ENCODE measurements at places on chromosomes 1 and 21.

GRCh38 chr1:5576011-5576672 is 416.1 kb downstream of the NPHP4 start:
- no peak for DNase-seq

DNA sequence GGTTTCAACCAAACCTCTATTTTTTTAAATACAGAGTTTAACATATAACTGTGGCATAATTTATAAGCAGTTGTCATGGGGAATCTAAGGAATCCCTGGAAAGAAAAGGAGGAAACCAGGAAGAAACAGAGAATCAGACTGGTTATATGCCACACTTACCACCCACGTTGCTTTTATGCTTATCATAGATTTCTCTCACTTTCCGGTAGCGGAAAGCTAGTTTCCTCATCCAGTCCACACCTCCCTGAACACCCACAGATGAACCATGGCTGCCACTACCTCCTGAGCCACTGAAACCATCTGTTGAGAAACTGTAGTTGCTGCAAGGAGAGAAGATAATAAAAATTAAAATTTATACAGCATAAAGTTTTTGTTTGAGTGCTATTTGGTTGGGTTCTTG is 33.5 kb downstream of the XKR8 start:
- DNase-seq = no peak

- DNase-seq = no peak
These were observed 106.4 kb upstream of the MARK1 start for GRCh38 chr1:220421508-220421907.

DNA sequence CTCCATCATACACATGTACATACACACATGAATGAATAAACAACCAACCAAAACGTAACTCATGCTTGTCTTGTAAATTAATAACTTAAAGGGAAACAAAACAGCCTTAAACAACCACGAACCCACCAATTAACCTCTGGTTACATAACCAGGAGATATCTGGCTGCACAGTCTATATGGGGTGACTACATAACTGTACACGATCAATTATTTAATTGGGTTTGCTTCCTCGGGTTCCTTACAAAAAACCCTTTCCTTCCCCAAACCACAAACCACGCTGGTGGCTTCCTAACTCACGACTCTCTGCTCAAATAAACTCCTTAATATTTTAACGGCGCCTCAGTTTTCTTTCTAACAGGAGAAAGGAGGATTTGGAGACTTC is 744 bp downstream of the ZNF670 start:
- no peak for DNase-seq

DNA sequence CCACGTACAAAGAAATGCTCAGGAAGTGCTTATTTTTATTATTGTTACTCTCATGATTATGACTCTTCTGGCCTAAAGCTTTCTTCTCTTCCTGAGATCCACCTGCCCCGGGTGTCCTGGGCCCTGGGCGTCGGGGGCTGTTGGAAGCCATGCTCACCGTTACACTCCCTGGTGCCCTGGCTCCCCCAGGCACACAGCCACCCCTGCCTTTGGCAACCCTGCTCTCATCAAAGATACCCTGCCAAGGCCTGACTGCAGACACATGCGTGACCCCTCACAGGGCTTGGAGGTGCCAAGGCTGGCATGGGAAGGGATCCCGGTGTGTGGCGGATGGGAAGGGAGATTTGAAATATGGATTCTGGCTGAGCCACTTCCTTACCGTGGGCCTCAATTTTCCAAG is 3.3 kb upstream of the KISS1 start:
- DNase-seq = no peak

- no peak for DNase-seq
These were observed 102.7 kb upstream of the DPH5 start for GRCh38 chr1:101128211-101128727.

- DNase-seq = no peak
These were observed 1.3 kb downstream of the TMEM167B start for GRCh38 chr1:109091839-109092193.

GRCh38 chr1:109412551-109412950 is 13.7 kb downstream of the PSMA5 start:
- no peak for DNase-seq

GRCh38 chr1:160711602-160712311 is at the start of gene CD48:
Gene CD48 (minus strand): TSS chr1:160711822. CDS start chr1:160711763, 59 bp downstream.
- no peak for DNase-seq

- no peak for DNase-seq
These were observed 46.8 kb upstream of the LAPTM5 start for GRCh38 chr1:30804352-30804751.

- peak; percentile 91 for DNase-seq
These were observed 749 bp upstream of the COX20 start for GRCh38 chr1:244834543-244835275.

DNA sequence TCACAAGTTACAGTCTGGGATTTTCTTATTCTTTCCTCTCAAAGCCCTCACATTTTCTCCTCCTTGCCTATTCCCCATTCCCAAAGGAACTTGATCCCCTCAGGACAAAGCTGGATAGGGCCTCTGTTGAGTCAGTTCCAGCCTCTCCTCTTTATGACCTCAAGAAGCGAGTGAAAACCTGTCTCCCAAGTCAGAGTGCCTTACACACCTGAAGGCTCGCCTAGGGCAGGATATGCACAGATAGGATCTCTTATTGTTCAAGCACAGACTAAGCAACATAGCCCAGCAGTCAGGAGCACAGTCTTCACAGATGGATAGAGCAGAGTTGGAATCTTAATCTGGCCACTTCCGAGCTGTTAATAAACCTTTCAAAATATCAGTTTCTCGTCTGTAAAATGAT is 60.8 kb upstream of the PRRC2C start:
- no peak for DNase-seq

DNA sequence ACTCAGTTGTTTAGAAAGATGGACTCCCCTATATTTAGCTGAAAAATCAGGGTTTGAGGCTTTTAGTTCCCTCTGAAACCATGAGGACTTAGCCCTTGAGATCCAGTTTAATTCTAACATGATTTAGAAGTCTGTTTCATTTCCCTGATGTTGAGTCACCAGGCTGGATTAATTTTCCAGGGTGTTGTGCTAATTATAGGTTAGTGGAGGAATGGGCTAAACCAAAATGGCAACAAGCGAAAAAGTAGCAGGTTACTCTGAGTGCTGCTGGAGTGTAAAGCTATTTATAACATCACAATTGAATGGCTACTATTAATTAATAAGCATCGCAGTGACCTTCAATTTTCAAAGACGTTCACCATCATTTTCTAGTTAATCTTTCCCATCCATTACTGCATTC is 15.5 kb upstream of the USP24 start:
- DNase-seq = no peak

DNA sequence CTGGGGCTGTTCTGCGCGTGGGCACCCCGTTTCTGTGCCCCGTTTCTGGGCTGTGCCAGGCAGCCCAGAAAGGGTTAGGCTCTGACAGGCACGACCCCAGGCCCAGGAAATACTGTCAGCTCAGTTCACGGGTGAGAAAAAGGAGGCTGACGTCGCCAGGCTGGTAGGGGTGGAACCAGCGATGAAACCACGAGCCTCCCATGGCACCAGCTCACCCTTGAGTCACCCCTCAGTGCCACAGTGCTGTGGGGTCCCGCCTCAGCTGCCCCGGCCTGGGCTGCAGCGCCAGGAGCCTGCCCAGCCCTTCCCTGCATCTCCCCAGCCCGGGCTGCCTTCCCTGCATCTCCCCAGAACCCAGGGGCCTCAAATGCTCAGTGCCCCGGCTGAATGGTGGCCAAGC is 11.5 kb downstream of the MEGF6 start:
- no peak for DNase-seq

DNA sequence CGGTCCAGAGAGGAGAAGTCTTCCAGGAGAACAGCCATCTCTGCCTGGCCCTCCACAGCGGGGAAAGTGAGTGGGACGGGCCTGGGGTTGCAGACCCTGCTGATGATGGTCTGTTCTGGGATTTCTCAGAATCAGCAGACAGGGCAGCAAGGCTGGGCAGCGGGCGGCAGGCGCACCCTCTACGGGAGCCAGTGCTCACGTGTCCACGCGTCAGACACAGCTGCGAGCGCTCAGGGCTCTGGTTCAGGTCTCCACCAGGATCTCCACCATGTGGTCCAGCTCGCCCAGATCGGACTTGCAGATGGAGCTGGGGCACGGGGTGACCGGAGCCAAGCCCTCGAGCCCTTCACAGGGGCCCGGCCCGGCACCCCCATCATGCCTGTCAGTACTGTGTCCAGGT is 5.5 kb downstream of the CLCA4 start:
- DNase-seq = no peak

DNA sequence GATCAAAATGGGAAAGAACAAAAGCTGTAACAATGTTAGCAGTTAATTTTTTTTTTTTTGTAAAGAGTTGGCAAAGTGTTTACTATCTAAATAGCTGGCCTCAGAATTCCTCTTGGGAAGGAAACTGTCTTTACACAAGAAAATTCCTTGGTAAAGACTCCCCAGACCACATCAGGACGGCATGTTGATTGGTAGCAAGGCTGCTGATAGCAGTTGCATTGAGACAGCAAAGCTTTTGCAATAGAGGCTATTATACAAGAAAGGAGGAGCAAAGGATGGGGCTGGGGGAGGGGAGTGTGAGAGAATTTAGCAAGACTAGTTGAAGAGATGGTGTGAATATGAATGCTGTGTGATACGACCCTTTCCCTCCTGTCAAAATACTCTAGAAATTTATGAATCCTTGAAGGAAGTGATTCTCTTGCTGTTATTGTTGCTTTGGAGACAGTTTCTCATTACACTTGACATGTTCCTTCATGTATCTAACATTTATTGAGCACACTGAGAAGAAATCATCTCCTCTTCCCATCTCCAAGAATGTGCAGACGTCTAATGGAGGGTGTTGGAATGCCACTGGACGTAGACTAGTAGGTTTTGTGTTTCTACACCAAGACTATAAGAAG is 355.6 kb downstream of the SIPA1L2 start:
- no peak for DNase-seq

DNA sequence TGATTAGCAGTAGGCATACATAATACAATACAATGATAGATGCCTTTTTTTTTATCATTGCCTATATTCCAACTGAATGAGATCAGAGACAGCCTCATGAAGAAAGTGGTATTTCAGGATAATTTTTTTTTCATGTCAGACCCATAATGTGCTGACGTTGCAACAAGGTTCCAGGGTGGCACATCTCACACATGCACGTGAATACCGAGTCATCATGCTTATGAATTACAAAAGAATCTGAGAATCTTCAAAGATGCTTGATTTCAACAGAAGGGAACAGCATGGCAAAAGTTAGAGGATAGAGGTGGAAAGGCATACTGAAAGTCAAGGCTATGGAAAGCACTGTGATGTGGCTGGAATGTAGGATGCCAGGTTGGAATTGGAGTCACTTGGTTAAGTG is 5.0 kb upstream of the RNF11 start:
- DNase-seq = no peak

GRCh38 chr21:42051788-42052187 is 19.3 kb upstream of the UMODL1 start:
- DNase-seq = no peak

- no peak for DNase-seq
These were observed 6.7 kb upstream of the PTGER3 start for GRCh38 chr1:71054281-71054731.

- DNase-seq = no peak
These were observed 148.7 kb downstream of the PGBD5 start for GRCh38 chr1:230277201-230278025.

DNA sequence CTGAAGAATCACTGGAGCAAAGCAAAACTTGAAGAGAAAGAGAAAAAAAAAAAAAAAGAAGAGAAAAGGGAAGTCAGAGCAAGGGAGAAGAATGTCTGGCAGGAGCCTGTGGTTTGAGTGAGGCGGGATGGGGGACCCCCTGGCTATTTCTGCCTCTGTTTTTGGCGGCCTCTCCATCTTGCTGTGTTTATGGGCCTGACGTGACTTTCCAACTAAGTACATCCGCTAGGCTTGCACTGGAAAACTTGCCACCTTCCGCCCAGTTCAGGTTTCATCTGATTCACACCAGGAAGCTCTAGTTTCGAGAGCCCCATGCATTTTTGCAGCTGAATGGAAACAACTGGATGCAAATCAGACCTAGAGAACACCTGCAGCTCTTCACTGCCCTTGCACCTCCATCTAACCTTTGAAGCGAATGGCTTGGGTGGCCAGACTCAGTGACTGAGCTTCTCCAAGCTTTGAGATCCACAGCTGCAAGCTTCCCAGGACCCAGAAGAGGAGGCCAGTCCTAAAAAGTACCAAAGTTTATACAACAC is 28.0 kb downstream of the TBX15 start:
- no peak for DNase-seq

GRCh38 chr1:32394890-32395432 is 720 bp upstream of the BSDC1 start:
- DNase-seq = no peak

DNA sequence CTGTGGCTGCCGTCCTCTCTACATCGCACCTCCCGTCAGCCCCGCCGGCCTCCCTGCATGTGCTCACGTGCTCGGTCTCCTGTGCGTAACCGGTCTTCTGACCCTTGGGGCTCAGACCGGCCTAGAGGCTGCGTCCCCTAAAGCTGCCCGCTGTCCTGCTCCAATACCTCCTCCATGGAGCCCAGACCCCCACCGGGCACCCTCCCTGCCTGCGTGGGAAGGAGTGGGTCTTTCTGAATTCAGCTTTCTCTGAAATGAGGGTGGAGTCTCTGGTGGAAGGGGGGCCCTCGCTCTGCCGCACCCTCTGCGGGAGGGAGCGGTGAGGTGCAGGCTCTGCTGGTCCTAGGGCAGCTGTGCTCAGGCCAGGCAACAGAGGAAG is 18.7 kb upstream of the POFUT2 start:
- no peak for DNase-seq

GRCh38 chr1:221294242-221294641 is 415.0 kb downstream of the HLX start:
- no peak for DNase-seq

DNA sequence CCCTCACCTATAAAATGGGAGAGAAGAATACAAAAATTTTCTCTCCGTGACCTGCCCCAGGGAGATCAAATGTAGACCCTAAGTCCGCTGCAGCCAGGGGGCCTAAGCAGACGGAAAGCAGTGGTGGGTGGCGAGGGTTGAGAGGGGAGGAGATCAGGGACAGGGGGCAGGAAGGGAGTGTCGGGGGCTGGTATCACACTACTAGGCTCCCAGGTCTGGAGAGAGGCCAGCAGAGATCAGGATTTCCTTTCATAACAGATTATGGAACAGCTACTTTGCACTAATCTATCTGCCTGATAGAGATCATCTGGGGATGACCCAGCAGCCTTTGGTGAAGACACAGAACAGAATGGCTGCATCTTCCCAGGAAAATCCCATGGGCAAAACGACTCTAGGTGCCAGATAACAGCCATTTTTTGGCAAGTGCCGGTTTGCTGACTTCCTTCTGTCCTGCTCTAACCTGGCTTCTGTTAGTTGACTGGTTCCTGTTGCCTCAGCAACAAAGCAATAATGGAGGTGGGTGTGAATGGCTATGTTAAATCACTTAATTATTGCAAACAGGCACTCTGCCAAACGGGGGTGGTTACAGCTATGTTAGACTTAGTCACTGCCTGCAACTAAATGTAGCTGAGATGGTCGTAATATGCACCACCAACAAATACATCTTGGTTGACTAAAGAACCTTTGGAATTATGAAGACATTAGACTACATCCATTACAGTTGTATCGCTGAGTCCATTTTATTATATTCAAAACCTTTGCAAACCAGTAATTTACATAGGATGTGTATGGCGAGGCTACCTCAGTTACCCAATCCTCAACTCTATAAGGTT is 30.0 kb upstream of the EPS8L3 start:
- DNase-seq = no peak
